ENCODE measurements at places on chromosomes 3 and 15. TPM values are rescaled to one million over a fixed set of nuclear protein-coding genes. Genes with fewer than 3 reads are reported as not detected.

LEKR1 gene
- 0.88 TPM for total RNA-seq

GRCh38 chr15:28943146-28943545 is 57.4 kb downstream of the APBA2 start:
- H3K4me3 ChIP-seq, result no peak overlapping the region
- H3K27me3 ChIP-seq, result no peaks in the 10 kb centered on the region
- no peak for DNase-seq
- H3K36me3 ChIP-seq, result no peaks in the 10 kb centered on the region
- no peak overlapping the region for H3K27ac ChIP-seq

- no peaks in the 10 kb centered on the region for H3K4me1 ChIP-seq
- no peak overlapping the region for H3K4me3 ChIP-seq
- no peak for DNase-seq
- H3K36me3 ChIP-seq, result no peaks in the 10 kb centered on the region
- no peaks in the 10 kb centered on the region for H3K27me3 ChIP-seq
These were observed 40.1 kb downstream of the TRIM71 start for GRCh38 chr3:32857921-32858320.

DNA sequence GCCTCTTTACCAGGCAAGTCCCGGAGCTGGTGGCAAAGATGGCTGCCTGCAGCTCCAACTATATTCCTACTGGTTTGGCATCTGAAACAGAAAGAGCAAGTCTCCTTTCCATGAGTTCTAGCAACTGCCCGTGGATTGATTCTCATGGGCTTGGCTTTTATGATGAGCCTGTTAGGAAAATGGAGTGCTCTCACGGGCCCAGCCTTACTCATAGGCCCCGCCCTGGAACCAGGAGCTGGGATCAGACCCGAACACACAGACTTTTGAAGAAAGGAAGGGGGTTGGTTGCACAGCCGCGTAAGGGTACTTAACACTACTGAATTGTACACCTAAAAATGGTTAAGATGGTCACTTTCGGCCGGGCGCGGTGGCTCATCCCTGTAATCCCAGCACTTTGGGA is 2.9 kb downstream of the NRROS start:
- no peak overlapping the region for H3K27ac ChIP-seq
- DNase-seq, result no peak
- no peak overlapping the region for H3K4me3 ChIP-seq

DNA sequence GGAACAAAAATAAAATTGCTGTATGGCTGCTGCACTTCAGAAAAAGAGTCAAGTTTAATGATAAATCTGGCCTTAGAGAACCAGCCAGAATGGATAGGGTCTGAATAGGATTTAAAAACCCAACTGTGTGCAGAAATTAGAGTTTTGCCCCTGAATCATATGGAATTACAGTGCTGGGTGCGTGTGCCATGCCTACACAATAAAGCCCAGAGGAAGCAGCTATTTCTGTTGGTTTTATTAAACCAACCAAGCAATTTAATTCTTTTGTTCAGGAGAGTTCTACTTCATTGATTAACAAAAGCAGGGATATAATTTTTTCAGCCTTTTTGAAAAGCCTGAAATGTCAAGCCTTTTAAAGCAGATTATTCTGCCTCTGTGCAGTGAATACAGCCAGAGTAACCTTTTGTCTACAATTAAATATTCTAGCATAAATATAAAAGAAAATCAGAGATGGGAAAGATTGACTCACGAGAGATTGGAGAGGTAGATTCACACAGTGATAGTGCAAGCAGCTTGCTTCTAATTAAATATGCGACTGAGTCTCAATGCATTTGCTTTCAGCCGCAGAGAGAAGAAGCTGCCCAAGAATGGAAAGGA is 66.7 kb upstream of the DNAJC19 start:
- H3K27ac ChIP-seq, result no peak overlapping the region
- H3K4me3 ChIP-seq, result no peak overlapping the region
- no peaks in the 10 kb centered on the region for H3K4me1 ChIP-seq
- no peaks in the 10 kb centered on the region for H3K36me3 ChIP-seq
- no peak for DNase-seq
